ENCODE measurements at places on chromosomes 11 and 22. TPM values are rescaled to one million over a fixed set of nuclear protein-coding genes. Genes with fewer than 3 reads are reported as not detected.

Gene TMPRSS6
- not detected for total RNA-seq

Gene ANO3
- 0.08 TPM for total RNA-seq

Gene OR51G1
- not detected for total RNA-seq

Gene FOLH1
- total RNA-seq: not detected

Gene INS
- not detected for total RNA-seq

Gene POU2AF2
- total RNA-seq: not detected

Gene DGCR8
- total RNA-seq: 27.6 TPM

Gene DRAP1
- 118 TPM for total RNA-seq

Gene KDM4F
- not detected for total RNA-seq

Gene SLC6A5
- not detected for total RNA-seq

Gene OR52N4
- 0.40 TPM for total RNA-seq

Gene DRD4
- not detected for total RNA-seq

Gene MAPK8IP2
- 3.7 TPM for total RNA-seq

Gene SYCE3
- total RNA-seq: not detected

Gene TPBGL
- 0.31 TPM for total RNA-seq

Gene SERHL2
- total RNA-seq: 0.94 TPM

Gene MOGAT2
- not detected for total RNA-seq

Gene MS4A4E
- 3.0 TPM for total RNA-seq

Gene MGAT3
- 2.8 TPM for total RNA-seq

Gene PAMR1
- 4.2 TPM for total RNA-seq

Gene GPR83
- 0.35 TPM for total RNA-seq

Gene SAA1
- total RNA-seq: not detected

Gene NRIP3
- total RNA-seq: 2.2 TPM

Gene SMIM38
- 1.2 TPM for total RNA-seq

Gene PHLDA2
- total RNA-seq: 1.9 TPM

Gene GAL
- total RNA-seq: not detected
